ENCODE measurements at places on chromosomes 16 and 17.

GRCh38 chr17:34613064-34614019 is 34.0 kb downstream of the TMEM132E start:
- H3K4me1 ChIP-seq = no peaks in the 10 kb centered on the region
- peak; percentile 18 for DNase-seq
- H3K27me3 ChIP-seq = no peaks in the 10 kb centered on the region
- no peaks in the 10 kb centered on the region for H3K36me3 ChIP-seq

DNA sequence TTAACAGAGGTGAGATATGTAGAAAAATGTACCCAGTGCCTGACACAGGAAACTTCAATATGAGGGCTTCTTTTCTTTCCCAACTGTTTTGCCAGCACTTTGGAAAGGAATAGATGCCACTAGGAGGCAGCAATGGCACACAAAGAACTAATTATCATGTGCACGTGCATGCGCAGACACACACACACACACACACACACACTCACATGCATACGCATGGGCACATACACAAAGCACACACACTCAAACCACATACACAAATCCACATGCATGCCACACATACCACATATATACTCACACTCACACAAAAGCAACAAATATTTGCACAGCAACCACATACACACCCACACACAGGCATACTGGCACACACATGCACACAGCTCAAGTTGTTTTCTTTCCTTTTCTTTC is 8.8 kb upstream of the CEP112 start:
- no peak for DNase-seq
- H3K27me3 ChIP-seq = no peaks in the 10 kb centered on the region
- no peak overlapping the region for H3K4me3 ChIP-seq
- no peaks in the 10 kb centered on the region for H3K4me1 ChIP-seq
- no peak overlapping the region for H3K27ac ChIP-seq

GRCh38 chr17:700504-701094 is 14.0 kb downstream of the VPS53 start:
- H3K4me3 ChIP-seq = no peak overlapping the region
- no peak overlapping the region for H3K27ac ChIP-seq
- H3K36me3 ChIP-seq = no peaks in the 10 kb centered on the region
- H3K4me1 ChIP-seq = no peaks in the 10 kb centered on the region
- DNase-seq = no peak

DNA sequence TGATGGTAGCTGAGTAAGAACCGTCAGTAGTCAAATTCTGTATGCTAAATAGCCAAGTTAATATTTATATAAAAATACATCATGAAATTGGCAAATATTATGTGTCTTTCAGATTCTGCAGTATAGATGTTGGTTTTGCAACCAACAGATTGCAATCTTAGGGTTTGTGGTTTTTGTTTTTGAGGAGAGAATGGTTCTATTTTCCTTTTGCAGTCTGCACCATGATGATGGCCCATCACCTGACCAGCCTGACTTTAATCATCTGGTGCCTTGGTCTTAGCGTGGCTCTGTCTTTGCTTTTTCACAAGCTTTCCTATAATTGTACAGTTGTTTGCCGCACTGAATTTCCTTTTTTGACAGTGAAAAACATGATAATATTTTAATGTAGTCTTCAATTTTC is 50.7 kb downstream of the NUP93 start:
- H3K36me3 ChIP-seq = no peaks in the 10 kb centered on the region
- H3K4me1 ChIP-seq = no peaks in the 10 kb centered on the region
- no peak overlapping the region for H3K27ac ChIP-seq
- no peak for DNase-seq
- no peak overlapping the region for H3K4me3 ChIP-seq

DNA sequence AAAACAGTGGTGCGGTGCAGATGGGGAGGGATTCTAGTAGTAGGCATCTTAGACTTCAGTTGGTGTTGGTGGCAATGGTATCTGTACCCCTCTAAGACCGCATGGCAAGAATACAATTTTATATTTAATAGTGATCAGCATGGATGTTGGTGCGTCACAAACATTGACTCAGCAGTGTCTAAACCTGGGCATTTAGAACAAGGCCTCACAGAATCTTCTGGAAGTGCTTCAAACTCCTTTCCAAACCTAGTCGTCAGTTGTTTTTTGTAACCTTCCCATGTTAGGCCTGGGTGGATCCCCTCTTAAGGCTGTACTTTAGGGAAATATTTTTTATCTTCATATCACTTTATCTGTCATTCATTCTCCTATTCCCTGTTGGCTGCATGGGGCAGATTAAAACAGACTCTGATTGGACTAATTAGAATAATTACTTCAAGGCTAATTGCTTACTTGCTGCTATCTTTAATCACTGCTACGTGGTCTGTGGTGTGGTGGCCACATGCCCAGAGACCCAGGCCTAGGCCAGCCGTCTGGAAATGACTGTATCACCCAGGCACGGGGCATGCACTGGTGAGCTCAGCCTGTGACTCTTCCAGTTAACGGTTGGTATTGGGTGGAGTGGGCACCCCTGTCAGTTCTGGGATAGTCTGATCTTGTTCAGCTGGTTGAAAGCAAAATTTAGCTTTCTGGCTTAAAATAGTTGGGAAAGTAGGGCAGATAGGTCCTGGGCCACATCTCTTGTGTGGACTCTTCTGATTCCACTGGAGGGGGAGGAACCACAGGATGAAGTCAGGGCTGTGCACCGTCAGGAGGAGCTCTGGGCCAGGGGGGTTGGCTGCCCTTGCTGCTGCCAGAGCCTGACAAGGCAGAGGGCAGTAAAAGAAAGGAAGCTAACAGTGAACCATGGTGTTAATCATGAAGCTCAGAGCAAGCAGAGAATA is 4.5 kb downstream of the ALKBH5 start:
- DNase-seq = no peak
- no peaks in the 10 kb centered on the region for H3K27me3 ChIP-seq
- peak overlapping the region; percentile 92 for H3K4me3 ChIP-seq
- H3K4me1 ChIP-seq = peaks cover 12% of the 10 kb centered on the region
- no peaks in the 10 kb centered on the region for H3K36me3 ChIP-seq

DNA sequence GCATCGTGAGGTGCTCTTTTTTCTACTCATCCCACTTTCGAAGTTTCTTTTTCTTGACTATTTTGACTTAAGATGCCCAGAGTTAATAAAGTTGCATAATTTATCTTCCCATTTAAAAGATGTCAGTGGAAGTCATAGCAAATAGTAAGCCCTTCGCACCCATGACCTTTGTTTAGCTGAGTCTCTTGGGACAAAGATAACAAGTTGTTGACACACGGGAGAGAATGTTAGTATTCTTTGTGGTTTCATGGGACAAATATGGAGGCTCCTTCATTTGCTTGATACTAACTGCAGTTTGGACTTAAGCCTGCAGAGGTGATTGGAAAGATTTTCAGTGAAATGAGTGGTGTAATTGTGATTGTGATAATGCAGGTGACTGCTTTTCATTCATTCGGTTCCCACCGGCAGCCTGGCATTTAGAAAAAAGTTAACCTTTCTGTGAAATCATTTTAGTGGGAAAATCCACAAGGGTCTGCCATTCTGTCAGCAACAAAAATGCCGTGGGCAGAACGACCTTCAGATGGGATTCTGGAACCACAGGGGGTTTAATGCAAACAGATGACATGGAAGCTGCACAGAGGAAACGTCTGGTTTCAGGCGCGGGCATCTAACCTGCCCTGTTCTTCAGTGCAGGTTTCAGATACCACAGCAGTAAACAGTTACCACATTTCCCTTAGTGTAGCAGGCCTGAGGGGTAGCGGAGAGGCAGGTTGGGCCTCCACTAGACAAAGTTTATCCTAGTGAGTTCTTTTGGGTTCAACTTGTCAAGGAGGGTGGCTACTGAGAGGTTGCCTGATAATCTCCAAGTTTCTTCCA is 123.0 kb downstream of the RPTOR start:
- no peak overlapping the region for H3K27ac ChIP-seq
- H3K4me3 ChIP-seq = no peak overlapping the region
- no peaks in the 10 kb centered on the region for H3K27me3 ChIP-seq
- DNase-seq = no peak
- no peaks in the 10 kb centered on the region for H3K4me1 ChIP-seq
- H3K36me3 ChIP-seq = no peaks in the 10 kb centered on the region

- H3K36me3 ChIP-seq = no peaks in the 10 kb centered on the region
- H3K27me3 ChIP-seq = no peaks in the 10 kb centered on the region
- DNase-seq = no peak
- no peak overlapping the region for H3K4me3 ChIP-seq
- H3K4me1 ChIP-seq = no peaks in the 10 kb centered on the region
Measured at GRCh38 chr16:77782694-77783093, 5.7 kb upstream of the VAT1L start.

GRCh38 chr17:29060475-29060874 is 17.5 kb downstream of the PIPOX start:
- H3K27ac ChIP-seq = no peak overlapping the region
- no peaks in the 10 kb centered on the region for H3K27me3 ChIP-seq
- H3K36me3 ChIP-seq = no peaks in the 10 kb centered on the region
- H3K4me3 ChIP-seq = no peak overlapping the region

GRCh38 chr17:82966415-82966814 is 113.0 kb upstream of the METRNL start:
- H3K4me1 ChIP-seq = no peaks in the 10 kb centered on the region
- DNase-seq = no peak
- H3K27ac ChIP-seq = no peak overlapping the region
- no peaks in the 10 kb centered on the region for H3K36me3 ChIP-seq
- no peaks in the 10 kb centered on the region for H3K27me3 ChIP-seq
- H3K4me3 ChIP-seq = no peak overlapping the region

DNA sequence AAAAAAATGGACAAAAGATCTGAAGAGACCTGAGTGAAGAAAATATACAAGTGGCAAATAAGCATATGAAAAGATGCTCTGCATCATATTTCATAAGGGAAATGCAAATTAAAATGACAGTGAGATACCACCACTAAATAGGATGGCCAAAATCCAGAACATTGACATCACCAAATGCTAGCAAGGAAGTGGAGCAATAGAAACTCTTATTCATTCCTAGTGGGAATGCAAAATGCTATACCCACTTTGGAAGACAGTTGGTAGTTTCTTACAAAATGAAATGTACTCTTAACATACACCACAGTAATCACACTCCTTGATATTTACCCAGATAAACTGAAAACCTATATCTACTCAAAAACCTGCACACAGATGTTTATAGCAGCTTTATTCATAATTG is 33.6 kb downstream of the DHRS7B start:
- no peak overlapping the region for H3K27ac ChIP-seq
- no peaks in the 10 kb centered on the region for H3K36me3 ChIP-seq
- no peak for DNase-seq

DNA sequence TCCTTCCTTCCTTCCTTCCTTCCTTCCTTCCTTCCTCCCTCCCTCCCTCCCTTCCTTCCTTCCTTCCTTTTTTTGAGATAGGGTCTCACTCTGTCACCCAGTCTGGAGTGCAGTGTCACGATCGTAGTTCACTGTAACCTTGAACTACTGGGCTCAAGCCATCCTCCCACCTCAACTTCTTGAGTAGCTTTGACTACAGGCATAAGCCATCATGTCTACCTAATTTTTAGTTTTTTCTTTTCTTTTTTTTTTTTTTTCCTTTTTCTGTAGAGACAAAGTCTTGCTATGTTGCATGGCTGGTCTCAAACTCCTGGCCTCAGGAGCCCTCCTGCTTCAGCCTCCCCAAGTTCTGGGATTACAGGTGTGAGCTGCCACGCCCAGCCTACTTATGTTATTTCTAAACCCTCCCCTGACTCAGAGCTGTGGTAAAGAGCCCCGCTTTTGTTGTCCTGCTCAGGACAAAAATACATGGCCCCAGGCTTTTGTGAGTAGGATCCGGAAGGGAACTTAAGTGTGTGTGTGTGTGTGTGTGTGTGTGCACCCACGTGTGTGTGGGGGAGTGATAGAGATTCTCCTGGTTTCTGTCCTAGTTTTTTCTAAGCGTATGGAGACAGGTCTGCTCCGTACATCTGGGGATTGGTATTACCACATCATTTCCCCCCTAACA is 67.1 kb downstream of the PRKCB start:
- no peak for DNase-seq
- no peak overlapping the region for H3K27ac ChIP-seq
- H3K4me3 ChIP-seq = no peak overlapping the region
- H3K36me3 ChIP-seq = no peaks in the 10 kb centered on the region
- no peaks in the 10 kb centered on the region for H3K27me3 ChIP-seq
- no peaks in the 10 kb centered on the region for H3K4me1 ChIP-seq

GRCh38 chr16:88799569-88800276 is 3.9 kb upstream of the CDT1 start:
- peaks cover 9% of the 10 kb centered on the region for H3K4me1 ChIP-seq
- H3K27me3 ChIP-seq = no peaks in the 10 kb centered on the region
- H3K27ac ChIP-seq = no peak overlapping the region
- H3K36me3 ChIP-seq = no peaks in the 10 kb centered on the region
- no peak overlapping the region for H3K4me3 ChIP-seq

DNA sequence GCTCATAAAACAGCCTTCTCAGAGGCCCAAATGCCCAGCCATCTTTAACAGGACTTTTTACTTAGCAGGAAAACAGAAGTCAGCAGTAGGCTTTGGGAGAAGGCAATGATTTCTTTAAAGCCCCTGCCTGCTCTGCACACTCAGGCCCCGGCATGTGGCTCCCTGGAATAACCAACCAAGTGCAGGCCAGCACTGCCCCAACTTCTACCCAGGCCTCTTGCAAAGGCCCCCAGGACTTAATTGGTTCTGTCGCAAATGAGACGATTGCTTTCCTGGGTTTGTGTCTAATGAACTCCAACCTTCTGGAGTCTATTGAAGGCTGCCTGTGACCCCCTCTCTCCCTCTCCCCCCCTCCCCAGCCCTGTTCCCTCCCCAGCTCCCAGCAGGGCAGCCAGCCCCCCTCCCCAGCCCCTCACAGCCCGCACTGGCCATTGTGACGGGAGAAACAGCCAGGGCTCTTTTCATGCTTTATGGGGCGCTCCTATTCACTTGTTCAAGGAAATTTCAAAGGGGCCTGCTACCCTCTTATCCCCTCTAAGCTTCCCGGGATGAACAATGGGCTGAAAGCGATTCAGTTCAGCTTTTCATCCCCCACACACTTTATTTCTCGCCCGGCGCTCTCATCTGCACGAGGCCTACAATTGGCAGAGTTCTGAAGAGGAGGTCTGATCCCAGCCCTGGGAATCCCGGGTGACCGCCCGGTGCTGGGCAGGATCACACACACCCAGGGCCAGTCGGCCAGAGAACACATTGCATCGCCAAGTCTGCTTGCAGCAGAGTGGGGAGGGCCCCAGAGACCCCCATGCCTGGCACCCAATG is 15.5 kb downstream of the AXIN2 start:
- H3K27ac ChIP-seq = peak overlapping the region; percentile 51
- DNase-seq = no peak
- no peak overlapping the region for H3K4me3 ChIP-seq
- H3K4me1 ChIP-seq = peaks cover 19% of the 10 kb centered on the region
- H3K36me3 ChIP-seq = no peaks in the 10 kb centered on the region
- no peaks in the 10 kb centered on the region for H3K27me3 ChIP-seq
